ENCODE measurements at places on chromosomes 6 and 20.
A peak's percentile ranks its signal among the peaks of the same experiment; 100 is the strongest.

DNA sequence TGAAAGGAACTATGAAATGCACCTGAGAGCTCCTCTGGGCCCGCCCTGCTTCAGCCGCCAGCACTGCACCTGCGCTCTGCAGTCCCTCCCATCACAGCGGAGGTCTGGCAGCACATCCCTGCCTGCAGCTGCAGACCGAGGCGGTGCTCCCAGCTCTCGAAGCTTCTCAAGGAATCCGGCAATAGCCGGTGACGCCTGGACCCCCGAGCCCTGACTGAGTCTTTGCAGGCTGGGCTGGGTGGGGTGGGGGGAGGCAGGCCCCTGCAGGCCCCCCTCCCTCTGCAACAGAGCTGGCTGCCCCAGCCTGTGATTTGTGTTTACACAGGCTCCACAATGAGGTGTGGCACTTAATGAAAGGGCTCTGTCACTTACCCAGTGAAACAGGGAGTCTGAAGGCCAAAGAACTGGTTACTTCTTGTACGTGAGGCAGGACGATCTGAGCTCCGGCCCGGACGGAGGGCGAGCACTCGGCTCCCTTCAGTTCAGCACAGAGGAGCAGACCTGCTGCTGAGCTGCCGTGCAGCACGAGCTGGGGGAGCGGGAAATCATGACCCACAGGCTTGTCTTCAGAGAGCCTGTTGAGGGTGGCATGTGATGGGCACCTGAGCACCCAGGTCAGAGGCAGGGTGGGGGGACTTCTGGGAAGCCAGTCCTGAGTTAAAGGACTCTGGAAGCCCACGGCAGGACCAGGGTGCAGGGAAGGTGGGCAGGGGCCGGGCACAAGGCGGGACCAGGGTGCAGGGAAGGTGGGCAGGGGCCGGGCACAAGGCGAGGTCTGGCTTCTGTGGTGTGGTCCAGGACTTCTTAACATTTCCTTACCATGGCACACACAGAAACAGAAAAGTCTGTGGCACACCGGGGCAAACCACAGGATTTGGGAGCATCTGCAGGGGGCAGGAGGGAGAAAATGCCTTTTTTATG lies 192.3 kb upstream of the THBS2 start:
- no peaks in the 10 kb centered on the region for H3K27me3 ChIP-seq
- peak; percentile 46 for DNase-seq
- H3K27ac ChIP-seq: no peak overlapping the region

DNA sequence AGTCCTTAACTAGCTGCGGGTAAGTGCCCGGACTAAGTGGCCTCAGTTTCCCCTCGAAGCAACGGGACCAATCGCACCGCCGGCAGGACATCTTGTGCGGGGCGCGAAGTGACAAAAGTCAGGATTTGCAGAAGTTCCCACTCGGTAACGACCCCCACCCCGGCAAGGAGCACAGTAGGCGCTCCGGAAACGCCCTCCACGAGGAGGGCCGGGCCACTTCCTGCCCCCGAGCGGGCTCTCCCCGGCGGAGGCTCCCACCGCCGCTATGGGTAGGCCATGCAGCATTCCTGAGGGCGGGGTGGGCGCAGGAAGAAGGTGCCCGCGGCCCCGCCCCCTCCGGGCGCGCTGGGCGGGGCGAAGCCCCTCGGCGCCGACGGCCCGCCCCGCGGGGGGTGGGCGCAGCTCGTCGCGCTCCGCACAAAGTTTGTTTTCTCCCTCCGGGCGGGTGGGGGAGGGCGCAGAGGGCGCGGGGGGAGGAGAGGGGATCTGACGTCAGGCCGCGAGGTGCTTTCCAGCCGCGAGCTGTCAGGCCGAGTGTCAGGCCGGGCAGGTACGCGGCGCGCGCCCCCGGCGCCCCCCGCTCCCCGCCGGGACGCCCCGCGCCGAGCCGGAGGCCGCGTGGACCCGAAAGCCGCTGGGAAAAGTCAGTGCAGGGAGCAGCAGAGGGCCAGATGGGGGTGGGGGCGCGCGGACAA lies at the start of gene TGIF2:
Gene TGIF2 (plus strand): TSS at position 495 of the 695 bp plus-strand sequence. CDS start 5,178 bp downstream, outside the sequence.
- no peaks in the 10 kb centered on the region for H3K27me3 ChIP-seq
- no peaks in the 10 kb centered on the region for H3K36me3 ChIP-seq
- peak; percentile 90 for DNase-seq
- peaks cover 29% of the 10 kb centered on the region for H3K4me1 ChIP-seq

DNA sequence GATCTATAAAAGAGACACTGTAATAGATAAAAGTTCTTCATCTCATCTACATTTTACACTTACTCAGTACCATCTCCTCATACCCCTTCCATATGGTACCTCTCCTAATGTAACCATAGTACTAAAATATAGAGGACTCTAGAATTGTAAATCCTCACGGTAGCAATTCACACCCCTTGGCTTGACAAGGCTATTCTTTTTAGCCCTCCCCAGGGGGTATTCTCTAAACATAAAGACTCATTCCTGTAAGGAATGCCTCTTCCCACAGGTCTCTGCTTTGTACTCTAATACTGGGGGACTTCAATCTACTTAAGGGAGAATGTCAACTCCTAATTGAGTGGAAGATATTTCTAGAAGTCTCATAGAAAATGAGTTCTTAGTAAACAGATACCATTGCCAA lies 85.9 kb downstream of the VIP start:
- no peak overlapping the region for H3K4me3 ChIP-seq
- H3K27me3 ChIP-seq: no peaks in the 10 kb centered on the region
- H3K36me3 ChIP-seq: no peaks in the 10 kb centered on the region
- no peak overlapping the region for H3K27ac ChIP-seq

GRCh38 chr6:123016431-123017103 lies 20.5 kb downstream of the CLVS2 start:
- H3K36me3 ChIP-seq: no peaks in the 10 kb centered on the region
- H3K4me3 ChIP-seq: no peak overlapping the region
- no peak for DNase-seq
- H3K27ac ChIP-seq: no peak overlapping the region
- no peaks in the 10 kb centered on the region for H3K4me1 ChIP-seq

- H3K27ac ChIP-seq: no peak overlapping the region
- H3K4me1 ChIP-seq: no peaks in the 10 kb centered on the region
- H3K4me3 ChIP-seq: no peak overlapping the region
- DNase-seq: no peak
- H3K36me3 ChIP-seq: no peaks in the 10 kb centered on the region
- H3K27me3 ChIP-seq: no peaks in the 10 kb centered on the region
Observed at GRCh38 chr6:42532038-42532669, 31.7 kb upstream of the UBR2 start.

- H3K36me3 ChIP-seq: peaks cover 64% of the 10 kb centered on the region
- H3K4me1 ChIP-seq: peaks cover 11% of the 10 kb centered on the region
- peak overlapping the region; percentile 73 for H3K27ac ChIP-seq
- no peaks in the 10 kb centered on the region for H3K27me3 ChIP-seq
Observed at GRCh38 chr6:136582711-136583471, 32.7 kb upstream of the MAP7 start.

DNA sequence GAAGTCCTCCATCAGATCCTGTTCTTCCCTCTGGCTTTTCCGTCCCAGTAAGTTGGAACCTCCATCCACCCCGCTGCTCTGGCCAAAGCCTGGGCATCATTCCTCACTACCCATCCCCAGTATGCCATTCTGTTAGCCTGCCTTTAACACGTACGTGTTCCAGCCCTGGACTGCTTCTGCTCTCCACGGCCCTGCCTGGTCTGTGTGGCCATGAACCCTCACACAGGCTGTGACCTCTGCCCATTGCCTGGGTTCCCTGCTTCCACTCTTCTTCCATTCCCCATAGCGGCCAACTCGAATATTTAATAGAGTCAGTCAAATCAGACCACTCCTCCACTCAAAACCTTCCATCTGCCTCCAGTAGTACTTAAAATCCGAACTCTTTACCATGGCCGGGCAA lies 29.4 kb downstream of the RALGAPA2 start:
- H3K27me3 ChIP-seq: no peaks in the 10 kb centered on the region
- H3K4me1 ChIP-seq: peaks cover 56% of the 10 kb centered on the region
- H3K4me3 ChIP-seq: no peak overlapping the region
- no peak overlapping the region for H3K27ac ChIP-seq
- DNase-seq: no peak
- H3K36me3 ChIP-seq: peaks cover 3% of the 10 kb centered on the region

DNA sequence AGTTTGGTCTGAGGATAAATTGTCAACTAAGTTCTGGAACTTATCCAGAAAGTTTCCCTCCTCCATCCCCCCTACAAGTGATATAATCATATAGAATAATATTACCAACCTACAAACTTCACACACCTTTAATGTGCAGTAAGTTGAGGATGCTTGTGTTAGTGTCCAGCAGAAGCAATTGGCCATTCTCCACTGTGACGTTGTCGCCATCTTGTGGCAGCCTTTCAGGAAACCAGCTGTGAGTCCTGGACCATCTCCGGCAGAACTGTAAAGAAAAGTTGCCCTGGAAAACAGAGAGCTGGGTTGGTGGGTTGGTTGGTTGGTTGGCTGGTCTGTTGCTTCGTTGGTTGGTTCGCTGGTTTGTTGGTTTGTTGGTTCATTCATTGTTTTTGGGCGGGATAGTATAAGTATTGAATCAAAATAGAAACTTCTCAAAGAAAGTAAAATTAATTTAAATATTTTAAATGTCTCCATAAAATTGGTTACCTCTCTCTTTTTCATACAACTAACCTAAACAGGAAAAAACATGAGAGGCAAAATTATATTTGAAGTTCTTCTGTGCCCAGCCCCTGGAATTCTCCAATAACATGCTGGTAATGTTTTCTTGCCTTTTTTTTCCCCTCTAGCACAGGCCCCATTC lies 127.5 kb downstream of the PKHD1 start:
- no peak overlapping the region for H3K27ac ChIP-seq
- peak; percentile 61 for DNase-seq
- no peaks in the 10 kb centered on the region for H3K27me3 ChIP-seq

- H3K36me3 ChIP-seq: peaks cover 9% of the 10 kb centered on the region
- H3K4me1 ChIP-seq: no peaks in the 10 kb centered on the region
- no peak overlapping the region for H3K27ac ChIP-seq
- DNase-seq: no peak
Observed at GRCh38 chr20:63794614-63795013, 36.5 kb downstream of the ZBTB46 start.

GRCh38 chr6:19845266-19846041 lies 8.3 kb downstream of the ID4 start:
- no peaks in the 10 kb centered on the region for H3K36me3 ChIP-seq
- H3K4me1 ChIP-seq: peaks cover 6% of the 10 kb centered on the region
- no peaks in the 10 kb centered on the region for H3K27me3 ChIP-seq
- H3K4me3 ChIP-seq: no peak overlapping the region

DNA sequence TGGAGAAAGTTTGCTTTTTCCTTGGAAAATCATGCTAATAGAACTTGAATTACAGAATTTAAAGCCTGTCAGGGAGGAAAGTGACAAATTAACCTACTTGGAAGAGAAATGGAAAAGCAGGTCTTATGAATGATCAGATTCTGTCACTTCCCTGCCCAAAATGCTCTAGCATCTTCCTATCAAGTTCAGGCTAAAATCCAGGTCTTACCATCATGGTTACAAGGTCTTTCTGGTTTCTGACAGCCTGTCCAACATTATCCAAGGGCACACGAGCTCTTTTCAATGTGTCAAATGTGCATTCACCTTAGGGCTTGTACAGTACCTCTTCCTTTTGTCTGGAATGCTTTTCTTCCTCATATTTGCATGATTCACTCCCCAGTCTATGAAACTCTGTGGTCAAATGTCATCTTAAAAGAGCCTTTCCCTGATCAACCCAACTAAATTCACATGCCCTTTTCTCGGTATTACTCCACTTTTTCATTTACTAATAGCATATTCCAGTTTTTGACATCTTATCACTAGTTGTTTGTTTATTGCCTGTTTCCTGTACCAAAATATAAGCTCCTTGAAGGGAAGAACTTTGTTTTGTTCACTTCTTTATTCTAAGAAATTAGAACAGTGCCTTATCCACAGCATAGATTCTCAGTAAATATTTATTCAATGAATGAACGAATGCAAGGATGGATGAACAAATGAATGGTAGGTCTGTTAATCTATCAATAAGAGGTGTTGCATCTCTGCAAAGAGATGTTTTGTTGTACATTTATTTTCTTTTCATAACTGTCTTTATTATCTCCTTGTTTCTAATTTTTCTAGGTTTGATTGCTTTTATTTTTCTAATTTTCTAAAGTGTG lies 139.5 kb downstream of the BCAS1 start:
- H3K4me1 ChIP-seq: peaks cover 30% of the 10 kb centered on the region
- H3K36me3 ChIP-seq: no peaks in the 10 kb centered on the region
- no peak overlapping the region for H3K4me3 ChIP-seq
- H3K27me3 ChIP-seq: no peaks in the 10 kb centered on the region
- no peak for DNase-seq

- no peak for DNase-seq
- H3K4me3 ChIP-seq: no peak overlapping the region
- H3K4me1 ChIP-seq: no peaks in the 10 kb centered on the region
- no peak overlapping the region for H3K27ac ChIP-seq
Observed at GRCh38 chr20:50130356-50130723, 17.4 kb upstream of the UBE2V1 start.

DNA sequence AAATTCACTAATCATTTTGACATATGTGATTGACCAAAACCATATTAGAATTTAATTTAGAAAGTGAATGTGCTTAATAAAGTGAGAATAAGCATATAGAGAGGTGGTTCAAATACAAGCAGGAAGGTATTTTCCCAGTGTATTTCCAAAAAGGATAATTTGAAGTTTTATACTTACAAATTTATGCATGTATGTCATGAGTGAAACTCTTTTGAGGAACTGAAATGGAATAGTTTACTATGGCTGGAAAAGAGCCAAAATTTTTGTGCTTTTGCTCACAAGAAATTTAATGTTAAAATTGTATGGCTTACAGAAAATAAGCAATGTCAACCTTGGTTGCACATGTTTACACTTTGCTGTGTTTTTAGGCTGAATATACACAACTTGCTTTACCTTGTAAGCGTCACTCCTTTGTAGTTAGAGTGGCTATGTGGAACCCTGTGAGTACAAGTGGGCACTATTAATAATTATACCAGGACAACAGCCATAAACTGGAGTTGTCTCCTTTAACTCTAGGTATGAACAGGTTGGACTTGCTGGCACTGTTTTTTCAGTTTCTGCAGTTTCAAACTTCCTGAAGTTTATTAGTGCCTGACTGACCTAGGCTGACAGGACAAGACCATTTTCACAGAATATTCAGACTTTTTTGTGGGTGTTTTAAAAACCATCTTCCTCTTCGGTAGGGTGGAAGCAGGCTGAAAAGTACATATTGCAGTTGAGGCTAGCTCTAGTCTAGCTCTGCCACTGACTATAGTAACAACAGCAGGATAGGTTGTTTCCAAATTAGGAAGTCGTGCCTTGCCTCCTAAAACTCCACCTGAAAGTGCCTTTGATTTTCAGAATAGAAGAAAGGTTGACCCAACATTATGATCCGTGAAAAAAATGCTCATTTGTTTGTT lies 6.0 kb downstream of the AFDN start:
- no peak for DNase-seq
- H3K4me1 ChIP-seq: peaks cover 63% of the 10 kb centered on the region
- H3K36me3 ChIP-seq: no peaks in the 10 kb centered on the region
- H3K4me3 ChIP-seq: peak overlapping the region; percentile 17
- H3K27me3 ChIP-seq: no peaks in the 10 kb centered on the region

GRCh38 chr6:11130605-11131004 lies 19.1 kb upstream of the ERVFRD-1 start:
- DNase-seq: no peak
- H3K4me1 ChIP-seq: no peaks in the 10 kb centered on the region
- H3K36me3 ChIP-seq: peaks cover 14% of the 10 kb centered on the region
- no peak overlapping the region for H3K4me3 ChIP-seq
